ENCODE measurements at places on chromosomes 6 and 20.

- no peak for DNase-seq
These were observed 92.6 kb downstream of the JARID2 start for GRCh38 chr6:15338476-15338875.

DNA sequence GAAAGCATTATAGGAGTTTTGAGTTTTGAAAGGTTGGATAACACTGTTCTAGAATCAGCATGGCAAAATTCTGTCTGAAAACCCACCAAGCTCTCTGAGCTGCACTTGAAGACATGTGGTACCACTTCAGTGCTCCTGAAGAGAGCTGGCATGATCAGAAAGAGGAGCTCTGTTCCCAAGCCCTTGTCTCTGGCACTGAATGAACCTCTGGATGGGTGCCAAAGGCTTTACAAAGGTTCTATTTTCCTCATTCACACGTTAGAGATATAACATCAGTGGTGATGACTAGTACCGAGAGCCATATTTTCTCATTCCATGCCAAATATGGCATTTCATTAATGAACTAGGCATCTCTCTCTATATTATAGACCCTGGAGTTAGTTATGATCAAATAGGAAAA, 301.8 kb upstream of the ID4 start:
- DNase-seq, result no peak

DNA sequence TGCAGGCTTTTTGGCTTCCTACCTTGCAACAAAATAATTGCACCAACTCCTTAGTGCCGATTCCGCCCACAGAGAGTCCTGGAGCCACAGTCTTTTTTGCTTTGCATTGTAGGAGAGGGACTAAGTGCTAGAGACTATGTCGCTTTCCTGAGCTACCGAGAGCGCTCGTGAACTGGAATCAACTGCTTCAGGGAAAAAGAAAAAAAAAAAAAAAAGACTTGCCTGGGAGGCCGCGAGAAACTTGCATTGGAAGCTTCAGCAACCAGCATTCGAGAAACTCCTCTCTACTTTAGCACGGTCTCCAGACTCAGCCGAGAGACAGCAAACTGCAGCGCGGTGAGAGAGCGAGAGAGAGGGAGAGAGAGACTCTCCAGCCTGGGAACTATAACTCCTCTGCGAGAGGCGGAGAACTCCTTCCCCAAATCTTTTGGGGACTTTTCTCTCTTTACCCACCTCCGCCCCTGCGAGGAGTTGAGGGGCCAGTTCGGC, 420 bp downstream of the SOX4 start:
- DNase-seq, result peak; percentile 70

DNA sequence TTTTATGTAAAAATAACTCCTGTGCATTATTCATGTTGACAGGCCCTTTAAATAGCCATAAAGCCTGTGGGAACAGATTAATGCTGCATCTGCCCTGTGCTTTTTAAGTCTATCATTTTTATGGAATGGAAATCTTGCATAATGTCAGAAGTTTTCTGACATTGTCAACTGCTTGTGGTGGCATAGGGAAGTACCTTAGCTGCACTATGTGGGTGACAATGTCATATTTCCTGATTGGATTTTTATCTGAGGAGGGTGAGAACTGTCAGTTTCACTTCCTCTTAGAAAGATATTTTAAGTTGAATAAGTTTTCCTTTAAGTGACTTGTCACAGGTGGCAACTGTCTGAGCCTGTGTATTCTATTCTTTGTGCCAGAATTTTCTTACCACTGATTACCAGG, 267.9 kb downstream of the PLCB1 start:
- no peak for DNase-seq

GRCh38 chr20:2874456-2874855, 1.2 kb downstream of the PTPRA start:
- peak; percentile 4 for DNase-seq

- DNase-seq, result no peak
These were observed 20.5 kb downstream of the PERP start for GRCh38 chr6:138086573-138087196.

- DNase-seq, result no peak
These were observed 120.0 kb upstream of the RREB1 start for GRCh38 chr6:6987749-6988148.

DNA sequence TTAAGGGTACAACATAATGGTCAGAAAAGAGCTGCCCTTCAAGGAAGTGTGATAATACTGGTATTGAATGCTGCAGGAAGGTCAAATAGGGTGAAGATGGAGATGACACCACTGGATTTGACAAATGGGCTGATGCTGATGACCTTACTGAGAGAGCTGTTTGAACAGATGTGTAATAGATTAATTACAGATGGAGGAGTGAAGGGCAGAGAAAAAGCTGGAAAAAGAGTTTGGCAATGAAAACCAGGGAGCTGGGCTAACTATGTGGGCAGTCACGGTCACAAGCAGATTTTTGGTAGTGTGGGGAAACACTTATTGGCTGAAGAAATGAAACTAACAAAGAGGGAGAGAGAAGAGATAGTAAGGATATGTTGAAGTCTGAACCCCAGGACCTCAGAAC, 83.6 kb upstream of the ENPP5 start:
- no peak for DNase-seq

DNA sequence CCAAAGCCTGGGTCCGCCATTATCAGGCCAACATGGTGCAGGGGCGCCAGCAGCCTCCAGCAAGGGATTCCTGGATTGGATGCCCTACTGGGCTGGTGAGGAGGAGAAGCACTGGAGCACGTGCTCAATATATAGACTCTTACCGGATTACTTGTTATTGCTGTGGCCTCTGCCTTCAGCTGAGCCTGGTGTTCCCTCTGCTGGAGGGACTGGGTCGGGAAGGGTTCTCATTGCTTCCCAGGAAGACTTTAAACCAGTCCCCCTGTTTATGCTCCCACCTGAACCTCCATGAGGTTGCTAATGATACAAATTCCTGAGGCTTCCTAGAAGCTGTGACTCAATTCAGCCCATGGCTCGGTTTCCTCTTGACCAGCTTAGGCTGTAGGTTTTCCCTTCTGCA, 186.7 kb upstream of the ARID1B start:
- no peak for DNase-seq

GRCh38 chr20:48463916-48464315, 363.9 kb downstream of the PREX1 start:
- DNase-seq, result peak; percentile 11

DNA sequence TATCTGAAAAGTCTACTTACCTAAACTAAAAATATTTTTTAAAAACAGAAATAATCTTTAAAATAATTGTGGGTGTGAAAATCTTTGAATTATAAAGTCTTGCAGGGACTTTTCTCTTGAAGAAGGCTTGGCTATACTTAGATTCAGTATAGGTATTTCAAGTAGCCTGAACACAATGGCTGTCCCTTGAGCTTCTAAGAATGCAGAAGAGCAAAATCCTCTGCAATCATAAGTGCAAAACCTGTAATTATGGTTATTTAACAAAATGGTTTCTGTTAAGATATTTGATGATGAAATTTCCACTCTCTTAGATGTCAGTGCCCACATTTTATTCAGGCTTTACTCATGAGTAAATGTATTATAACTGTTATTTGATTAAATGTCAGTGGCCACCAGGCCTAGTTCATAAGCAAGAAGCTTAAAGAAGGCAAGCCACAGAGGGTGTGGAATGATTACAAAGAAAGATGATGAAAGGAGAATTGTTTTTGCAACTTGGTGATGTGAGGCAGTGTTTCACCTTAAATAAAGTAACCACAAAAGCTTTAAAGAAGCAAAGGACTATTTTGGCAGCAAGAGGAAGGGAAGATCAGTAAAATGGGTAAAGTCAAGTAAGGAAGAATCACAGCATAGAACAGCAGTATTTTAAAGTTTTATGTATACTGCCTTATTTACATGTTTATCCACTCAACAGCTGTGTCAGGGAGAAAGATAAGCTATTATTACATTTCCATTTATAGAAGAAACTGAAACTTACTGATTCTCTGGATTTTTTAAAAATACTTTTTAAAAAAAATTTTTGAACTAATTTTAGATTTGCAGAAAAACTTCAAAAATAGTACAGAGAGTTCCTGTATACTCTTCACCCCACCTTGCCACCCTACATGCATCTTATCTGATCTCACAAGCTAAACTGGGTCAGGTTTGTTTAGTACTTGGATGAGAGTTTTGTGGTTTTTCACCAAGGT, 351.2 kb upstream of the RUNX2 start:
- no peak for DNase-seq

- DNase-seq, result no peak
These were observed 9.0 kb upstream of the HDAC2 start for GRCh38 chr6:113979937-113980336.

DNA sequence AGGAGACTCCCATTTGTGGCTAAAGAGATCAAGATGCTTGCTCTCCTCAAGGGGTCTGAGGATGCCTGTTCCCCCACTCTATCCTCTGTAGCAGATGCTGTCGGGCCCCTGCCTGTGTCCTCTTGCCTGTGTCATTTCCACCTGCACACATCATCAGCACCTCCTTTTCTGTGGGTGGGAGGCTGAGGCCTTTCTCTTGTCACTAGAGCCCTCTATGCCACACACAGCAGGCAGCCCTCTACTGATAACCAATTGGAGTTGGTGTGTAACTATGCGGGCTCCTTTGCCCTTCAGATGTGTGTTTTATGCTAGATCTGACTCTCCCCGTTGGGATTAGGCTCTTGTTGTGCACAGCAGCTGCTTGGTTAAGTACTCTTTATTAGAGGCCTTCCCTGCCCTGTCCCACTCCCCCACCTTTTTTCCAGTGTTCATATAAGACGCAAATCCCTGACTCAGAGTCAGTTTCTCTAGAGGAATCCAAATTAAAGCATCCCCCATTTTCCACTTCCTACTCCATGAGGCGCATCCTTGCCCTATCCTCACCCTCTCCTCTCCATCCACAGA, 7.7 kb downstream of the TREML2 start:
- DNase-seq, result no peak

DNA sequence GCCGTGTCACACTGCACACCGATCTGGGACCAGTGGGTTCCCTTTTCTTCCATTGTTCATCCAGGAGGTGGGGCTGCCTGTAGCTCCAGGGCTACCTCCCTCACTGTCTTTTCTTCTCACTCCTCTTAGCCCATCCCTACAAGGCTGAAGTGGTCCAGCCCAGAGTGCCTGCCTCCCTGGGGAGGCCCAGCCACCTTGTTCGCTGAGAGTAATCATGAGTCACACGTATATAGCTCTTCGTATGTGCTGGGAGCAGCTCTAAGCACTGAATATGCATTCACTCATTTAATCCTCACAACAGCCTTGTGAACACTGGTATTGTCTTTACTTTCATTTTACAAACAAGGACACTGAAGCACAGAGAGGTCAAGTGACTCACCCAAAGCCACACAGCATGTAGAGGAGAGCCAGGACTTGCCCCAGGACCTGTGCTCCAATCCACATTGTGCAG, 14.7 kb upstream of the CCDC167 start:
- peak; percentile 46 for DNase-seq

- no peak for DNase-seq
These were observed 44.9 kb downstream of the PREX1 start for GRCh38 chr20:48782901-48783308.

DNA sequence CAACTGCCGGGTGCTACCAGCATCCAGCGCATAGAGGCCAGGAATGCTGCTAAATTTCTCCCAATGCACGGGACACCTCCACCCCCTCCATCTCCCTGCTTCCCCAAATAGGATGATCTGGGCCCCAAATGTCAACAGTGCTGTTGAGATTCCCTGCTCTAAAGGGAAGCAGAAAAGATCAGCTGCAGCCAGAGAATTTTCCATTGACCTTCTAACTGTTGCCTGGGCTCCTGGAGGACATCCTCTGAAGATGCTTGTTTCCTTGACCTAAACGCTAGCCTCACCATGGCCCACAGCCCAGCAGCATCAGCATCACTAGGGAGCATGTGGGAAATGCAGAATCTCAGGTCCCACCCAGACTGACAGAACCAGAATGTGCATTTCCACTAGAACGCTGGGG, 161.3 kb downstream of the GMPR start:
- DNase-seq, result no peak

DNA sequence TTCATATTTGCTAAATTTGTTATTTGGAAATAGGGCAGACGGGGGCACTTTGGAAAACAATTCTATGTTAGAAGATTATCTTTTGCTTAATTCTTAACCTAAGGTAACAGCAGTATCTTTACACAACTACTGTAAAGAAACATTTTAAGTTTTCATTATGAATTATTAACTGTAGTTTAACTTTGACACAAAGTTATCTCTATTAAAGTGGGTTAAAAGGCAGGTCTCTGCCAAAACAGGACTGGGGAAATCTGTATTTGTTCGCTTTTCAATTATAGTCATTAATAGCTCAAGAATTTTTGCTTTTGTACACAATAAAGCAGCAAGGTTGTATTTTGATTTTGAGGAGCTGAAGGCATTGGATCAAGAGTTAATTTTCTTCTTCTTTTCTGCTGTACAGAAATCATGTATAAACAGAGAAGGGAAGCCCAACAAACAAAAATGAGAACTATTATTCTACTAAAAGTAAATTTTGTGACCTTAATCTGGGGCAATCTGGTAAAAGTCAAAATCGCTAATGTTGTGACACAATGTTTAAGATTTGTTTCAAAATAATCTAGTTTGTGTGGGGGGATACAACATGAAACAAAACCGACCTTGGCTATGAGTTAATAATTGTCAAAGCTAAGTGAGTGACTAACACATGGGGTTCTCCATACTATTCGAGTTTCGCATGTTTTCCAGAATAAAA, 2.9 kb downstream of the STAU1 start:
- DNase-seq, result no peak

- no peak for DNase-seq
These were observed 43.4 kb downstream of the RALY start for GRCh38 chr20:34037121-34037520.

DNA sequence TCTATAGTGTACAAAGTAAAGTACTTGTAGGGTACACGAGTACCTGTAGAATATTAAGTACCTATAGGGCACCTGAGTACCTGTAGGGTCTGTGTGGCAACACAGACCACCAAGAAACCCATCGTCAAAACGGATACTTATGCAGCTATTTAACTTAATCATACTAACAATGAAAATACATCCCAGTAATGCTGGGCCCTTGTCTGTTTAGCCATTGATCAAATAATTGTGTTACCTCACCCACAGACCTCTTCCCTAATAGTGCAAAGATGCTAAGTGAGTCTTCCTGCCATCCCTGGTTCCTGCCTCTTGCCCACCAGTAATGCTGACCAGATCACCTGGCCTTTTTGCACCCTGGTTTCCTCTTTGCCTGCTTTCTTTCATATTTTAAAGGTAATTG, 7.5 kb upstream of the COL10A1 start:
- DNase-seq, result no peak

DNA sequence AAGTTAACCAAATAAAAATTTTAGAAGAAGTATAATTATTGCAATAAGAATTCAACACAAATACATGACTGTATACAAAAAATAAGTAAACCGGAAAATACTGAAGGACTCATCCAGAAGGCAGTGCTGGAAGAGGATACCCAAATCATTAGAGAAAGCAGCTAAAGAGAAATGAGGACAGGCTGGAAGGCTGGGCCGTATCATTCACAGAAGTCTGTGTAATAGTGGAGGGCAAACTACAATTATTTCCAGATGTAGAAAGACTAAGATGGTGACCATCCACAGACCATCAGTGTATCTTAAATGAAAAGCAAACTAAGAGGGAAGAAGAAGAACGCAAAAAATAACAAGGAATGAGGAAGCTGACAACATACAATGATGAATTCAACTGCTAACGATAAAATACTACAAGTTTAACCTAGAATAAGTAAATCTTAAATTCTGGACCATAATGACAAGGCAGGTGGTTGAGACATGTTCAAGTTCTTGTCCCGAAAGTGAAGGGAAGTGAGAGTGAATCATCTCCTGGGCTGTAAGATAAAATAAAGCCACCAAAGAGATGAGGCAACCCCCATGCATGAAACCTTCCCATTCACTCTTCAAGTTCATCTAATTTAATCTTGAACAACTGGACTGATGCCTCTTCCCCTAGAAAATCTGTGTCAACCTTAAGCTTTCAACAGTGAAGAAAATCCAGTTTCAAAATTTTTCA, 71.5 kb downstream of the SLC23A2 start:
- no peak for DNase-seq

GRCh38 chr6:43016943-43017334, 2.9 kb downstream of the KLHDC3 start:
- no peak for DNase-seq

Measured in HFFc6 (cell line).